ENCODE measurements at places on chromosomes 11 and 22. TPM values are rescaled to one million over a fixed set of nuclear protein-coding genes. Genes with fewer than 3 reads are reported as not detected.

- H3K4me3 ChIP-seq, result no peak overlapping the region
- no peaks in the 10 kb centered on the region for H3K36me3 ChIP-seq
Observed at GRCh38 chr11:102172127-102172848, 62.0 kb downstream of the YAP1 start.

GRCh38 chr11:69004411-69005182 lies 8.4 kb downstream of the MRGPRF start:
- H3K4me1 ChIP-seq, result no peaks in the 10 kb centered on the region
- no peak overlapping the region for H3K4me3 ChIP-seq
- no peaks in the 10 kb centered on the region for H3K27me3 ChIP-seq

DNA sequence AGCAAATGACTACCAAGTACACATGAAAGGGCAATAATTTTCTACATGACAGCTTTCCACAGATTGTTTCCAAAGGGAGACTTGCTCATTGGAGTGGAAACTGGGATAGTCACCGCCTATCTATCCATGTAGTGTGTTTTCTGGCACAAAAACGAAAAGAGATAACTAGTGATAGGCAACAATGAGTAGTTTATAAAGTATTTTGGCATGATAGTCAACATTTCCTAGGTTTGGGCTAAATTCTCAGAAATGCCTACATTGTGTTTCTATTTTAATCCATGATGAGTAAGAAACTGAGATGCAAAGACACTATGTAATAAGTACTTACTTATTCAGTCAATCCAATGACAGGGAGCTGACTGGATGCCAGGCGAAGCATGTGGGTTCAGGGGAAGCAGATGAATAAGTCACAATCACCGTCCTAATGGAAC lies 1129.1 kb downstream of the DLG2 start:
- DNase-seq, result no peak
- no peaks in the 10 kb centered on the region for H3K27me3 ChIP-seq
- H3K27ac ChIP-seq, result no peak overlapping the region
- no peak overlapping the region for H3K4me3 ChIP-seq

DNA sequence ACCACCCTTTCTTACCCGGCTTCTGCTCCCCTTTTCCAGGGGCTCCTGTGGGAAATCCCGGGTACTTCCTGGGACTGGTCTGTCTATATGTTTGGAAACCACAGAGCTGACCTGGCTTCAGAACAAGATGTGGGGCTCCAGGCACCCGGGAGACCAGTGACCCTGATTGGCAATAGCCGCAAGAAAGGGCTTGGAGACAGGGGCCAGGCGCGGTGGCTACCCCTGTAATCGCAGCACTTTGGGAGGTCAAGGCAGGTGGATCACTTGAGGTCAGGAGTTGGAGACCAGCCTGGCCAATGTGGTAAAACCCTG lies 3.2 kb upstream of the NEAT1 start:
- no peaks in the 10 kb centered on the region for H3K36me3 ChIP-seq

DNA sequence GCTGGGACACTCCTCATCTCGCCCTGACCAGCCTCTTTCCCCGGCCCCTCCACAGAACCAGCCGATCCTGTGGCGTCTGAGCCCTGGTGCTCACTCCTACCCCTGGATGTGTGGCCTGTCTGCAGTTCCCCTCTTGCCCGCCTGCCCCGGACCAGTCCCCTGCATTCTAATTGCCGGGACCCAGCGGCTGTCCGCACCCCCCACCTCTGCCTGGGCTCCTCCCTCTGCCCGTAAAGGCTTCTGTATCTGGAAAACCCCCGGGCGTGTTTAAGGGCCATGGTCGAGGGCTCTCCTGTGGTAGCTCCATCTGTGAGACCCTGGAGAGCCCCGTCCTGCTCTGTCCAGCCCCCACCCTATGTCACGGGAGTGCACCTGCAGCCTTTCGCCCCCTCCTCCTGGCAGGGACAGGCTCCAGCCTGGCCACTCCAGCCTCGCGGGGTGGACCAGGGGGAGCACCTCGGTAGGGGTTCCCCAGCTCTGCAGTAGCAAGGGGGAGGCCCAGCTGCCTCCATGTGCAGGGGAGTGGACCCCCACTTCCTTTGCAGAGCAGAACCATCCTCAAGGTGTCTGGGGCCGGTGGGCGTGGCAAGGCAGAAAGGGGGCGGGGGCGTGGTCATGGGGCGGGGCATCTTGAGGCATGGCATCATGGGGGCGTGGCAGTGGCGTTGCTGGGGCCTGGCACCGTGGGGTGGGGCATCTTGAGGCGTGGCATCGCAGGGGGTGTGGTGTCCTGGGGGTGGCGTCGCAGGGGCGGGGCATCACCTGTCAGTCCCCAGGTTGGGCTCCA lies 430.4 kb downstream of the TBC1D22A start:
- H3K36me3 ChIP-seq, result no peaks in the 10 kb centered on the region
- no peaks in the 10 kb centered on the region for H3K4me1 ChIP-seq
- H3K27ac ChIP-seq, result no peak overlapping the region
- no peak overlapping the region for H3K4me3 ChIP-seq
- no peak for DNase-seq
- H3K27me3 ChIP-seq, result no peaks in the 10 kb centered on the region

DNA sequence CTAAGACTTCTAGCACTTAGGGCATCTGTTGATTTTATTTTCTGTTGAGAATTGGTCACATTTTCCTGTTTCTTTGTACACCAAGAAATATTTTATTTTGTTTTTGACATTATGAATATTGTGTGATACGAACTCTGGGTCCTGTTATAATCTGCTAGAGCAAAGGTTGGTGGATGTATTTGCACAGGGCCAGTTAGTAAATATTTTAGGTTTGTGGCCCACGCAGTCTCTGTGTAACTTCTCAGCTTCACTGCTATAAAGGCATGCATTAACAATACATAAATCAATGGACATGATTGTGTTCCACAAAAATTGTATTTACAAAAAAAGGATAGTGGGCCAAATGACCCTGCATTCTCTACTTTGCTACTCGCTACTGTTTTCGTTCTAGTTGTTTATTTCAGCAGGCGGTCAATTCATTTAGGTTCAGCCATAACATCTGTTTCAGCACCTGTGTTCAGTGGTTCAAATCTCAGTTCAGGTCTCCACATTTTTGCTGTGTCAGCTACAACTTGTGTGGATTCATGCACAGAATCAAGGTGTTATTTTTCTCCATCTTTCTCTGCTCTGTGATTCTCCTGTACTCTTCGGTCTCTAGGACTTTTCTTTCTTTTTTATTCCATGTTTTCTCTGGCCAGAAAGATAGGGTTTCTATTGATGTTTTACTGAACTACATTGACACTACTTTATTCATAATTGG lies 786.2 kb downstream of the ETS1 start:
- no peak overlapping the region for H3K4me3 ChIP-seq
- H3K27ac ChIP-seq, result no peak overlapping the region
- H3K4me1 ChIP-seq, result peaks cover 10% of the 10 kb centered on the region
- DNase-seq, result no peak

TMEM80 gene
- total RNA-seq, result 42.7 TPM

CD3D gene
- total RNA-seq, result not detected

CDK2AP2 gene
- total RNA-seq, result 2.1 TPM

Data from neural progenitor cell (in vitro differentiated cells).